Subcutaneous preadipocyte (primary cell): ENCODE measurements at places on chromosomes 11 and 22. TPM values are rescaled to one million over a fixed set of nuclear protein-coding genes. Genes with fewer than 3 reads are reported as not detected.

OR6T1 gene
- not detected in 2 replicates for total RNA-seq

TRIM34 gene
- 4.7 and 5.9 TPM in 2 replicates for total RNA-seq

MYBPC3 gene
- not detected in 2 replicates for total RNA-seq

NDUFS3 gene
- 71.7 and 73.9 TPM in 2 replicates for total RNA-seq

VSTM5 gene
- 0.37 TPM in 1 of 2 replicates, not detected in the other for total RNA-seq

RAC2 gene
- 7.0 and 16.6 TPM in 2 replicates for total RNA-seq

RFPL2 gene
- not detected in 2 replicates for total RNA-seq

PDGFD gene
- total RNA-seq = 0.39 and 1.5 TPM in 2 replicates

HEPHL1 gene
- total RNA-seq = not detected in 2 replicates

CECR2 gene
- total RNA-seq = under 0.01 TPM in 1 of 2 replicates, not detected in the other

MUC5AC gene
- not detected in 2 replicates for total RNA-seq

ATG13 gene
- 34.5 and 49.7 TPM in 2 replicates for total RNA-seq

OR8D4 gene
- total RNA-seq = 0.37 TPM in 1 of 2 replicates, not detected in the other

AQP11 gene
- 0.59 and 1.1 TPM in 2 replicates for total RNA-seq

CSNK2A3 gene
- 1.6 and 2.9 TPM in 2 replicates for total RNA-seq

RAB3IL1 gene
- total RNA-seq = 13.5 and 16.5 TPM in 2 replicates

SEPTIN5 gene
- total RNA-seq = 7.0 and 9.6 TPM in 2 replicates

SOX6 gene
- under 0.01 and 0.20 TPM in 2 replicates for total RNA-seq

NUP160 gene
- 31.6 and 46.3 TPM in 2 replicates for total RNA-seq

MAPK8IP1 gene
- total RNA-seq = 7.3 and 7.4 TPM in 2 replicates

MS4A4A gene
- total RNA-seq = not detected in 2 replicates

CCDC81 gene
- total RNA-seq = 0.39 and 1.1 TPM in 2 replicates

MS4A3 gene
- total RNA-seq = not detected in 2 replicates

MRGPRE gene
- 0.20 and 0.73 TPM in 2 replicates for total RNA-seq

MS4A14 gene
- total RNA-seq = not detected in 2 replicates

PELI3 gene
- 8.5 and 11.5 TPM in 2 replicates for total RNA-seq

MMP27 gene
- total RNA-seq = under 0.01 TPM in 1 of 2 replicates, not detected in the other

P2RY2 gene
- 0.39 TPM in 1 of 2 replicates, not detected in the other for total RNA-seq

MPEG1 gene
- under 0.01 TPM in 1 of 2 replicates, not detected in the other for total RNA-seq

ZNF280B gene
- 0.73 and 0.98 TPM in 2 replicates for total RNA-seq

CCDC82 gene
- 10.4 and 10.7 TPM in 2 replicates for total RNA-seq

LUZP2 gene
- under 0.01 TPM in 1 of 2 replicates, not detected in the other for total RNA-seq

OR52E8 gene
- total RNA-seq = not detected in 2 replicates

SLC7A4 gene
- total RNA-seq = not detected in 2 replicates

HRAS gene
- total RNA-seq = 50.2 and 54.0 TPM in 2 replicates

PGA4 gene
- under 0.01 and 0.37 TPM in 2 replicates for total RNA-seq
